Activated T-helper 1 cell treated with Interleukin-2 at 50 U/mL for 16 hours (primary cell): ENCODE measurements at places on chromosomes 3 and 15.

DNA sequence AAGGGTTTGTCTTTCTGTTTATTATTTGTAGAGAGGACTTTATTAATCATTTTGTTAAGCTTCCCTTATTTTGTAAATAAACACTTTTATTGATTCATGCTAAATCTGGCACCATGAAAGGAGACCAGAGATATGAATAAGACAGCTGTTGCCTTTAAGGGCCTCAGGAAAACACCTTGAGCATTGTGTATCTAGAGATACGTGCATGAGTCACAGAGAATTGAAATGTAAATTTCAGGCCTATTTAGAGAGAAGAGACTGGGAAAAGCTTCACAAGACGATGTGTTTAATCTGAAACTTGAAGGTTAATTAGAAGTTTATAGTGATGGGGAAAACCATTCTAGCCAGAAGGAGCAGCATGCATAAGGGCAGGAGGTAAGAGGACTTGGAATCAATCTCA lies 28.6 kb upstream of the UTS2B start:
- no peak for DNase-seq

GRCh38 chr15:60673166-60673565 lies 194.2 kb upstream of the ICE2 start:
- DNase-seq, result no peak

- DNase-seq, result no peak
These were observed 350.7 kb upstream of the AZI2 start for GRCh38 chr3:28699283-28699682.

DNA sequence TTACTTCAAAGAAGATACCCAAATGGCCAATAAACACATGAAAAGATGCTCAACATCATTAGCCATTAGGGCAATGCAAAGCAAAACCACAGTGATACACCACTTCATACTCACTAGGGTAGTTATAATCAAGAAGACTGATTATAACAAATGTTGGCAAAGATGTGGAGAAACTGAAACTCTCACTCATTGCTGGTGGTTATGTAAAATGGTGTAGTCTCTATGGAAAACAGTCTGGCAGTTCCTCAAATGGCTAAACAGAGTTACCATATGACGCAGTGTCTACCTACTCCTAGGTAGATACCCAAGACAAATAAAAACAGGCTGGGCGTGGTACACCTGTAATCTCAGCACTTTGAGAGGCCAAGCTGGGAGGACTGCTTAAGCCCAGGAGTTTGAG lies 3.5 kb upstream of the ZFAND6 start:
- DNase-seq, result no peak

- DNase-seq, result peak; percentile 66
These were observed 17.2 kb downstream of the MYL3 start for GRCh38 chr3:46845860-46846623.

- peak; percentile 25 for DNase-seq
These were observed 551 bp downstream of the NCBP2 start for GRCh38 chr3:196941729-196942225.

- no peak for DNase-seq
These were observed 41.1 kb downstream of the LIMD1 start for GRCh38 chr3:45635475-45636256.

GRCh38 chr3:18812316-18812715 lies 336.0 kb upstream of the KCNH8 start:
- no peak for DNase-seq

DNA sequence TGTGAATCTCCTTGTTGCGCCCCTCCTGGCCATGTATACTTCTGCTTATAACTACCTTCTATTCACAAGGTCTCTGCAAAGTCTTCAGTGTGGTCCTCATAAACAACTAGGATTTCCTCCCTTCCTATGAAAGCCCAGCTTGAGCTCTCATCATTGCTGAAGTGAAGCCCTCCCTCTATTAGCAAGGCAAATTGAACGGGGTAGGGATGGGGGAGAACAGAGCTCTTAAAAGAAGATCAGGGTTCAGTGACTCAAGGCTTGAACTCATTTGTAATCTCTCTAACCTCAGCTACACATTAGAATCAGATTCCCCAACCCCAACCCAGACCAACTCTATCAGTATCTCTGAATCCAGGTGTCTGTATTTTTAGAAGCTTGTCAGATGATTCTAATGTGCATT lies 88.3 kb upstream of the ST8SIA2 start:
- no peak for DNase-seq

GRCh38 chr3:89306540-89306939 lies 199.1 kb downstream of the EPHA3 start:
- DNase-seq, result no peak

GRCh38 chr3:21100656-21101359 lies 650.2 kb downstream of the ZNF385D start:
- no peak for DNase-seq

GRCh38 chr3:64998317-64998716 lies 310.5 kb upstream of the ADAMTS9 start:
- DNase-seq, result no peak

DNA sequence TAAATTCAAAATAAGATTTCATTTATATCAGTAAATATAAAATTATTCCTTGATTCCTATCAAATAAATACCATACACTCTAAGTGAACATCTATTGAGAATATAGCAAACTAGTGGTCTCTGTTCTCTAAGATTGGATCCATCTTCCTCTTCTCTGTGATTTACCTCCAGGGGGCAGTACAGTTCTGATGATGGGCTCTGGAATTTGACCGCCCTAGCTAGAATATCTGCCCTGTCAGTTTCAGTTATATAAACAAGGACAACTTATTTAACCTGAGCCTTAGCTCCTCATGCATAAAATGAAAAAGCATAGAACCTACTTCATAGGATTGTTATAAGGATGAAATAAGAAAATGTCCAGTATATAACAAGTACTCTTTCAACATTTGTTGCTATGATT lies 171.1 kb upstream of the CCDC54 start:
- DNase-seq, result no peak

DNA sequence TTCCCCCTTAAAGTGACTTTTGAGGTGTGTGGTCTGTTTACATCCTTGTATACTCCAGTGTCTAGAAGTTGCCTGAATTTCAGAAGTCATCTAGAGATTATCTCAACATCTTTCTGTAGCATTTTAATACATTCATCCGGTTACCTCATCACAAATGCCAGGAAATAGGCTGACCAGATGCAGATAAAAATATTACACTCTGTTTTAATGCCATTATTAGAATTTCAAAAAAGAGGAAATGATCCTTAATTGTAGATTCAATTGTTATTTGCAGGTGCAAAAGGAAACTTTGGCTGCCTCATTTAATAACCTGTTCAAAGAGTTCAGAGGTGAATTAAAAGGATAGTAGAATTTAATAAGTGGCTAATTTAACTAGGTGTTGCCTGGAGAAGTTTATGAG lies 290.9 kb downstream of the C3orf38 start:
- DNase-seq, result no peak

DNA sequence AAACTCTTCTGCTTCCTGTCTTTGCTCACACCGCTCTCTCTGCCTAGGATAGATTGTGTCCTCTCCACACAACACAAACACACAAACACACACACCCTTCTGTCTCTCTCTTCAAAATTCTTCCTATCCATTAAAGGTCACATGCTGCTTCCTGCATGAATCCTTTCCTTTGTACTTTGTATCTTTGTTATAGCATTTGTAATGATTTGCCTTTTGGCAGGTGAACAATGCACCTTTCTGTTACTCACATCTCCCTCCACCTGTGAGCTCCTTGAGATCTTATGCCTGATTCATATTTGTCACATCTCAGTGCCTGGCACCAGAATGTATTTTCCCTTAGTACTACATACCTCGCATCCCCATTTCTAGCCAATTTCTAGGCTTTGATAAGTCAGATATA lies 251.4 kb upstream of the UMPS start:
- no peak for DNase-seq

DNA sequence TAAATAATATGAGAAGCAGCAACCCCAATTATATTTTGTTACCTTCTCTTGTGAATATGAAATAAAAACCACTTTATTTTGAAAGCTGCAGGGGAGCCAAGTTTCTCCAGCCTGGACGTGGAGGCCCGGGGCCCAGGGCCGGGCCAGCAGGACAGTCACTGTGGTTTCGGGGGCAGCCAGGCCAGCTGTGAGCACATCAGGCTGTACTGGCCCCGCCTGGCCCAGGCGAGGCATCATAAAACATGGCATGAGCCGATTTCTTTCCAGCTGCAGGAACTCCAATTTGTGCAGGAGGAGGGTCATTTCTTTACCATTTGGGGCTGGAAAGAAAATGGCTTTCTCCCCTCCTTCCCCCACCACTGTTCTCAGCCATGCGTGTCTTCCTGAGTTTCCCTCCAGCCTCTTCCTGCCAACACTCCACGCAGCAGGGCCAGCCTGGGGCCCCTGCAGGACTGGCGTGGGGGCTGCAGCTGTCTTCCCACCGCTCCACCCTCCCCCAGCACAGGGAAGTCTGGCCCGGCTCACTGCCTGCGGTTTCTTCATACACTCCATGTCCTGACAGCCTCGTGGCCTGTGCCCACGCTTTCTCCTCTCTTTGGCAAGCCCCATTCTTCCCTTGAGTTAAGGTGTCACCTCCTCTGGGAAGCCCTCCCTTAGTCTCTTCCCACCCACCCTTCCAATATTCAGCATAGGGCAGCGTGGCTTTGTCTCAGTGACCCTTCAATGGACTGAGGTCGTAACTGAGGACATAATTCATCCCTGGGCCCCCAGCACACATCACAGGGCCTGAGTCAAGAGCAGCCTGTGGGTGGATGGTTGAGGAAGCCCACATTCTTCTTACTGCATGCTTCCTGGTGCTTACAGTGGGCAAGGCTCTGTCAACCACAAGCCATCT lies 135.8 kb downstream of the CHSY1 start:
- no peak for DNase-seq

DNA sequence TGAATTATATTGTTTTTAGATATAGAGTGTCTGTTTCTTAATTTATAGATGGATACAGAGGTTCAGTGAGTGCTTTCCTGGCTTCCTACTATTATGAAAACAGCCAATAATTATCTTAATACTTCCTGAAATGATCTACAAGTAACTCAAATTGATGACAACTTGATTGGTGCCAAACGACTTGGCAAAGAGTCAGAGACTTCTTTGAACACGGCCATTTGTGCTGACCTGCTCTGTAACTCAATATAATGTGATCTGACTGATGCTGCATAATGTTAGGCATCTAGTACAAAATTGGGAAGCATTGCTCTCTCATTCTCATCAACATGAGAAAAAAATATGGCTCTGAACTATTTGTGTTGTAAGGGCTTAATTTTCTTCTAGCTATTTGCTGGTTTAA lies 193.9 kb downstream of the DIPK2A start:
- DNase-seq, result no peak

DNA sequence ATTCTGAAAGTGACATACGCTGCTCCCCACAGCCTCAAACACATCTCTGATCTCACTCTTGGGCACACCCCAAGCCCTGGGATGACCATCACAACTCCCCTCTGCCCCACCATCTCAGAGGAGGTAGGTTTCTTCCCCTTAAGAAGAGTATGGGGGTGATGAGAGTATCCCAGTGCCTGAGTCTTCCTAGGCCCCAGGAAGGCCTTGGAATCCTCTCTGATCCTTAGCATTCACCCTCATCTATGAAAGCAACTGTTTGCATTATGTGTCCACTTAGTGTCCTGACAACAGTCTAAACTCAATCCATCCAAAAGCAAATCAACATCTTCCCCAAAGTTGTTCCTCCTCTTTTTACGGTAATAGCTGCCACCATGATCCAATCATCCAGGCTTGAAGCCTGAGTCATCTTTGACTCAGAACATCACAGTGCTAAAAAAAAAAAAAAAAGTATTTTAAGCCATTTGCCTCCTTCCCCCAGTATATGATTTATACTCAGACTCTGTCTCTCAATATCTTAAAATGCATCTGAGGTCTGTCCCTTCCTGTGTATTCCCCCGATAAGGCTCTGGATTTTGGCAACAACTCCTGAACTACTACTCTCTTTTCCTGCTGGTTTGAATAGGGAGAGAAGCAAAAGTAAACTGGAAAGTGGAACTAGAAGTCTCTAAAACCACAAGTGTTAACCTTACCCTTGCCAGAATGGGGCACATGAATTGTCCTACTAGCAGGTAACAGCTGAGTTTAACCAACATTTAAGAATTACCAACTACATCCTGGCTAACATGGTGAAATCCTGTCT lies 22.5 kb downstream of the POPDC2 start:
- DNase-seq, result no peak

- no peak for DNase-seq
These were observed 109.2 kb downstream of the NEDD4 start for GRCh38 chr15:55884223-55884622.

DNA sequence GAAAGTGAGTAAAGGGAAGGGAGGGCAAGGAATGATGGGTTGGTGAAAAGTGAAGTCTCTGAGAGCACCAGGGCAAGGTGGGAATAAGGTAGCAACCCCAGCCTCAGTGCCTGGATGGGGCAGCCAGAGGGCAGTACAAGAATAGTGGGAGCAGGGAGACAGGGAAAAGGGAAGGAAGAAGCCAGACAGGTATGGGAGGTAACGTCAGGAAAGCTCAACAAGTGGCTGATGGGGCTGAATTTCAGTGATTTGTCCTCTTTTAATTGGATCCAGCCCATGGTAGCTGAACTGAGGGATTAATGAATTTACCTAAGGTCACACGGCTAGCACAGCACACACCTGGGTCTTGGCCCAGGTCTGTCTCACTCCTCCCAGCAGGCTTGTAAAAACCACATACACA lies 12.6 kb downstream of the RORA start:
- DNase-seq, result no peak

DNA sequence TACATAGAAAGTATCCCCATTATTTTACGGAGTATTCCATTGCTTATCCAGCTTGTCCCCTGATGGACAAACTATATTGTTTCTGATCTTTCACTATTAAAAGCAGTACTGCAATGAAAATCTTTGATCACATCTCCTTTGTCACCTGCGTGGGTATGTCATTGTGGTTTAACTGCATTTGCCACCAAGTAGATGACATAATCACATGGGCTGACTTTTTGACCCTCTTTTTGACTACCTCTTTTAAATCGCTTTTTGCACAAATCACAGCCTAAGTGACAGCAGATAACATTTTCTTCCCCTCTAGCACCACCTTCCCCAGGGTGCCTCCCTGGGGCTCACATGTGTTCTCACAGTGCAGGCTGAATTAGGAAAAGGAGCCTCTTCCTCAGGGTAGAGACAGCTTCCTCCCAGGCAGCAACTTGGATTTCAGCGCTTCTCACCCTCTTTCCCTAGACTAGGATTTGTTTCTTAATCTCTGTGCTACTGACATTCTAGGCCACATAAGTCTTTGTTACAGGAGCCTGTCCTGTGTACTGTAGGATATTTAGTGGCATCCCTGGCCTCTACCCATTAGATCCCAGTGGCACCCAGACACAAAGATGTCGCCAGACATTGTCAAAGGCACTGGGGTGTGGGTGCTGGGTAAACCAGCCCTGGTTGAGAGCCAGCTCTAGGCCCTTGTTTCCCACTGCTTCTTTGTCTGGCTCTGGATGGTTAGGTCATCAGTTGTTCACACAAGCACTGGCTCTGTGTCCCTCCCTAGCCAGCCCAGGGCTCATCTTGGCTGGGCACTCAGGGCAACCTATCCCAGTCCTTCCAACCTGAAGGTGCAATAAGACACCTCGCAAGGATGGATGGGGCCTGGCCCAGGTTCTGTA lies 1.3 kb upstream of the RBP1 start:
- no peak for DNase-seq

DNA sequence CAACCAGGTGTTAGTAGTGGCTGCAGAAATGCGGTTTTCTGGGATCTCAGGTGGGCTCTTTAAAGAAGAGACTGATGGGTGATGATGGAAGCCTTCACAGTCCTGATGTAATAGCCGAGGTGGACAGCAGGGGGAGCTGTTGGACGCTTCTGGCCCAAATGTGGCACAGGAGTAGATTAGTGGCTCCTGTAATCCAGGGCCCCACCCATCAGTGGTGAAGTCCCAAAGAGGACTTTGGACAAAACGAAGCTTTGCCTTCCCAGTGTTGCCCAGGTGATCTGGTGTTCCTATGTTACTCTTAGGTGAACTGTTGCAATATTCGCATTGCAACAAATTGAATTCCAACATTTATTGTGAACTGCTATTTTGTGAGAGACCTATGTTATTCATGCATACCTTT lies 31.8 kb upstream of the MYZAP start:
- DNase-seq, result peak; percentile 34
